Progenitor cell of endocrine pancreas (in vitro differentiated cells): ENCODE measurements at places on chromosomes 3 and 15. TPM values are rescaled to one million over a fixed set of nuclear protein-coding genes. Genes with fewer than 3 reads are reported as not detected.

DNA sequence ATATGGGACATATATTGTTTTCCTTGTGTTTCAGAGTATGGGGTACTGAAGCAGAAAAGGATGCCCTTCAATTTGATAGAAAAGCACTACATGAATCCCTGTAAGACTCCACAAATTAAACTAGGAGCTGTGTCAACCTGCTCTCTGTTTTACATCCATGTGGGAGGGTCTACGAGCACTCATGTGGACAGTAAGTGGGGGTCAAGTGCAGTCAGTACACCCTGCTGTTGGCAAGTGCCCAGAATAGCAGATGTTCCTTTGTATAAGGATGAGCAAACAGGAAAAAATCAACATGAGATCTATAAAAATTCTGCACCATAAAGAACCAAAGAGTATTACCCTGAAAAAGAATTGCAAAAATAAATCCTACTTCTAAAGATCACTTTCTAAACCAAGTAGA is 659.9 kb downstream of the SI start:
- DNase-seq: no peak

GRCh38 chr15:68057034-68057433 is 2.9 kb downstream of the PIAS1 start:
- no peak for DNase-seq

DNA sequence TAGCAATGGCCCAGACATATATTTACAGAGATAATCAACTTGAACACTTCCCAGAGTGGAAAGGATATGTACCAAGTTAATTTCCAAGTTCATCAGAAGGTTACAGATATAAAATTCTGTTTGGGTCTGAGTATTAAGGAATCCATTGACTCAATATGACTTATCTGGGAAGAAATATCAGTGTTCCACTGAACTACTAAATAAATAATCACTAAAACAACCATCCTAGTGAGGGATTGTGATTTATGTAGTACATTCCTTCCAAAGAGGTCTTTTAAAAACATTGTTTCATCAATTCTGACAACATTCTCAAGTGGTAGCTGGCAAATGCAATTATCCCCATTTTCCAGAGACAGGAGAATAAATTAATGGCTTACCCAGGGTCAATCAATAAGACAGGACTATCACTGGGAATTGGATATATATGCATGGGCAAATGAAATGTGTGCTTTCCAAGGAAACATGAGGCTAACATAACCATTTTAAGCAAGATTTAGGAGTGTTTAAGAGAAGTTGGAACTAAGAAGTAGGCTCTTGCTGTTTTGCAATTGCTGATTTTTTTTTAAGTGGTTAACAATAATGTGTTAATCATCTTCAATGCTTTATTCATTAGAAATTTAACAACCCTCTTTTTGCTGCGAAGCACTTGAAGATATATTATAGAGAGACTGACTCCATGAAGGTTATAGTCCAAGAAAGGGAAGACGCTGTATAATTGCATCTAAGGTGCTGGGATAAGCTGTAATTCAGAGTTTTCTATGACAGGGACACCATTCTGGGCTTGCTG is 37.9 kb downstream of the SLC9A9 start:
- DNase-seq: no peak

- DNase-seq: no peak
Measured at GRCh38 chr3:102745881-102746280, 311.1 kb downstream of the ZPLD1 start.

- no peak for DNase-seq
Measured at GRCh38 chr3:171620825-171621434, 160.7 kb upstream of the TNIK start.

- no peak for DNase-seq
Measured at GRCh38 chr3:149599236-149599635, 58.6 kb downstream of the WWTR1 start.

DNA sequence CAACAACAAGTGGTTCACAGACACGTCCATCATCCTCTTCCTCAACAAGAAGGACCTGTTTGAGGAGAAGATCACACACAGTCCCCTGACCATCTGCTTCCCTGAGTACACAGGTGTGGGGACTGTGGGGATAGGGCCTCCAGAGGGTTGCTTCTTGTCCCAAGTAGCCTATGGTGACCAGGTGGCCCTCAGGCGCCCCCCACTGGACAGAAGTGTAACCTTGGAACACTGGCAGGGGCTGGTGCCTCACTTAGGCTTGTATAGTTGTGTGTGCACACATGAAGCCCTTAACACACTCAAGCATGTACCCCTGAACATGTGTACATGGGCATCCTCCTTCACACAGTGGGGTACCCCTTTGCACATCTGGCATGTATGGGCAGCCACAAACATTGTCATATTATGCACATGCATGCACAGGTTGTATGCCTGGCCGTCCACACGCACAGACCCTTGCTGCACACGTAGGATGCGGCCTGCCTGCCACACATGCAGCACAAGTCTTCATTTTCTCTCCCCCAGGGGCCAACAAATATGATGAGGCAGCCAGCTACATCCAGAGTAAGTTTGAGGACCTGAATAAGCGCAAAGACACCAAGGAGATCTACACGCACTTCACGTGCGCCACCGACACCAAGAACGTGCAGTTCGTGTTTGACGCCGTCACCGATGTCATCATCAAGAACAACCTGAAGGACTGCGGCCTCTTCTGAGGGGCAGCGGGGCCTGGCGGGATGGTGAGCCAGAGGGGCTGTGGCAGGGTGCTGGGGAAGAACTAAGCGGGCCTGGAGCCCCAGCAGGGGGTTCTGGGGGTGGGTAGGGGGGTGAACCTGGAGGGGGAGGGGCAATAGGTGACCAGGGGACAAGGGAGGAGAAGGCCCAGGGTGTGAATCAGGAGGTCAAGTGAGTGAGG is 11.7 kb upstream of the SEMA3B start:
- DNase-seq: no peak

GRCh38 chr15:63783441-63783840 is 50.3 kb downstream of the HERC1 start:
- DNase-seq: no peak

- DNase-seq: no peak
Measured at GRCh38 chr15:78003539-78004008, 73.9 kb downstream of the TBC1D2B start.

DNA sequence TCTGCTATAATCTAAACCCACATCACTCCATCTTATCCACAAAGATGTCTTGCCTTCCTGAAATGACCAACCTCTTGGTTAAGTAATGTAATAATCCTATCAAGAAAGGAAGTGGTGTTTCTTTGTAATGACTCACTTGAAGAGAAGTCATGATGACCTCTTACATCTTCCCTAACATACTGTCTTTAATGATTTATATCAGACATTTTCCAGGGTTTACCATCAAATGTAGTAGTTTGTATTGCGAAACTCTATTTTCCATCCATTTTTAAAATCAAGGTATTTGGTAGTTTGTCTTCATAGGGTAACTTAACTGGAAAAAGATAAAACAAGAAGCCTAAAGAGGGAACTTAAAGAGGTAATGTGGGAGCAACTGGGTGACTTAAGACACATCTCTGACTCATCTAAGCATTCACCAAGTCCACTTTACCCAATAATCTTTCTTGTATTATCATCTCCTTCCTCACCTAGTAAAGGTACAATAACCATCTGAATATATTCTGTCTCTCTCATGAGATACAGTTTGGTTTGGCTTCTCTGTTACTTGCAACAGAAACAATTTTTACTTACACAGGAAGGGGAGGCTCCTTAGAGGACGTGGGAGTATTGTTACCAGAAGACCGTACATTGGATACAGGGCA is 5.7 kb upstream of the MAPK6 start:
- no peak for DNase-seq

- no peak for DNase-seq
Measured at GRCh38 chr3:4994823-4995499, 15.7 kb downstream of the BHLHE40 start.

DNA sequence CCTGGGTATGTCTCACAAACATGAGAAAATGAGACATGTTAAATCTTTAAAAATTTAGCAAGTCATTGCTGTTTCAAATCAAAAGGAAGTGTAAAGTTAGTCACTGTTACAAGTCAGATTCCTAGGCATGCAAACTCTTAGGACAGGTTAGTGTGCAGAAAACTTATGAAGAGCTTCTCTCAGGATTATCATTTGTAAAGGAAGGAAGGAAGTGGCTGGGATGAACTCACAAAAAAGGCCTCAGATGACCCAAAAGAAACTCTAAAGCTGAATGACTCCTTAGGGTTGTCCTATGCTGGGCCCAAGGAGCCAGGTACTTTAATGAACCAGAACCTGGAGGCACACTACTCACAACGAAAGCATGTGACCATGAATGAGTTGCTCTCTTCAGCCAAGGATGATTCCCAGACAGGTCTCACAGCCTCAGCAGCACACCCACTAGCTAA is 25.0 kb downstream of the MSL2 start:
- DNase-seq: no peak

GRCh38 chr3:172564499-172564898 is 41.3 kb upstream of the TNFSF10 start:
- no peak for DNase-seq

- no peak for DNase-seq
Measured at GRCh38 chr3:128347282-128347681, 119.4 kb downstream of the DNAJB8 start.

GATM gene
- 64.1 and 75.5 TPM in 2 replicates for total RNA-seq

ACSBG1 gene
- total RNA-seq: 0.18 TPM in 1 of 2 replicates, not detected in the other

MNS1 gene
- 4.5 and 4.8 TPM in 2 replicates for total RNA-seq

ZNF662 gene
- total RNA-seq: 0.40 and 0.65 TPM in 2 replicates

C3orf49 gene
- total RNA-seq: not detected in 2 replicates
